Substantia nigra (tissue), 51 donors: ENCODE measurements at places on chromosomes 1 and 21.

DNA sequence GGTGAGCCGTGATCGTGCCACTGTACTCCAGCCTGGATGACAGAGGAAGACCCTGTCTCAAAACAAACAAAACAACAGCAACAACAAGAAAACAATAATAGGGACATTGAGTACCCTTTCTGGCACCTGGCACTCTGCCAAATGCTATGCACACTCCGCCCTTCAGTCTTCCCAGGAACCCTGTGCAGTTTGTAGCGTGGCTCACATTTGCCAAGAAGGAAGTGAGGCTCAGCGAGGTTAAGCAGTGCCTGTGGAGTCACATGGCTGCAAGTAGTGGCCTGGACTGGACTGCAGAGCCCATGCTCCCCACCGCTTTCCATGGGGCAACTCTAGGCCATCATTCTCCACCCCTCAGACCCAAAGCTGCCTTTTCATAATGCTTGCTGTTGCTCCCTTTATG is 5.3 kb upstream of the EVA1B start:
- DNase-seq: no peak

DNA sequence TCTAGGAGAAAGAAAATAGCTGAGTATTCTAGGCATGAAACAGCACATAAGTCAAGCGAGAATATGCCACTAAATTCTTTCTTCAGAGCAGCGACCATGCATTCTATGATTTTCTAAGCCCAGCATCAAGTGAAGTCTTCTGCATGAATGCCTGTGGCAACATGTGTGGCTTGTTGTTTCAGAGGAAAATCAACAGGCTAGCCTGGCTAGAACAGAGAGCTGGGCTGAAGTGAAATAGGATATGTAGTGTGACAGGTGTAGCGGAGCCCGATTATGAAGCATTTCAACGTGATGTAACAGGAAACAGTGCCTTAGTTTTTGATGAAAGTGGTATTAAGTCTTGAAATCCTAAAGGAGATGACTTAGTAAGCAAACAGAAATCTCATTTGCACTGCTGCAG is 7.0 kb downstream of the CSDE1 start:
- no peak for DNase-seq

- no peak for DNase-seq
These were observed 24.4 kb downstream of the EFCAB7 start for GRCh38 chr1:63547621-63548294.

DNA sequence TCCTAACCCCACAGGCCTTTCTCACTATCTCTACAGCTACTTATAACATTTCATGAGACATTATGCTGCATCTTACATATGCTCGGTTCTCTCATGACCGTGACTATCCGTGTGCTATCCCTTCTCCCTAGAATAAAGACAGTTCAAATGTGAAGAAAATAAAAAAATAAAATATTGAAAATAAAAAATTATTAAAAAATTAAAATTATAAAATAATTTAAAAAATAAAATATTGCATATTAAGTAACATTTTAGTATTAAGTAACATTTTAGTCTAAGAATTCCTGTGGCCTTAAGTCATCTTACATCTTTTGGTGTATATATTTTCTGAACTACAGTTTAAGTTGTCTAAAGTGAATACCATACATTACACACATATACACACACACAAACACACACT is 415.5 kb downstream of the DPYD start:
- DNase-seq: no peak

DNA sequence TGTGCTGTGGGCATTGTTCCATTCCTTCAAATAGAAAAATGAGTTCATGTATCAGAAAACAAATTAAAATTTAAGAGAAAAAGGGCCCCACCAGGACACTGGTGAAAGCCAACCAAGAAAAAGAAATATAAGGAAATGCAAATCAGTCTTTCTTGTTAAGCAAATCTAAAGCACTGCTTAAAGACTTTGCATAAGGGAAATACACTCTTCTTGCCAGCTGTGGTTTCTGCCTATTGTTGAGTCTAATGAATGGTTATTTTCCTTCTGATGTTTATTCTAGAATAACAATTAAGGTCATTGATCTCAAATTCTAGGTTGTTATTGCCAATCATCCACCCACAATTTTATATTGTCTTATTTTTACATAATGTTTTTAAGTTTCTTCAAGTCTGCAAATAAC is 158.6 kb upstream of the SNX7 start:
- DNase-seq: no peak
